H1 (cell line): ENCODE measurements at places on chromosomes 11 and 22. TPM values are rescaled to one million over a fixed set of nuclear protein-coding genes. Genes with fewer than 3 reads are reported as not detected.
A peak's percentile ranks its signal among the peaks of the same experiment; 100 is the strongest.

- no peak within 1 kb of the TSS for H3K27ac ChIP-seq
- no peaks in the 10 kb centered on the region for H3K36me3 ChIP-seq
- DNase-seq = no peak
Measured at GRCh38 chr11:61917334-61918109, at the start of gene RAB3IL1. Gene RAB3IL1 (minus strand): TSS chr11:61917566. CDS start chr11:61917367, 199 bp downstream.

DNA sequence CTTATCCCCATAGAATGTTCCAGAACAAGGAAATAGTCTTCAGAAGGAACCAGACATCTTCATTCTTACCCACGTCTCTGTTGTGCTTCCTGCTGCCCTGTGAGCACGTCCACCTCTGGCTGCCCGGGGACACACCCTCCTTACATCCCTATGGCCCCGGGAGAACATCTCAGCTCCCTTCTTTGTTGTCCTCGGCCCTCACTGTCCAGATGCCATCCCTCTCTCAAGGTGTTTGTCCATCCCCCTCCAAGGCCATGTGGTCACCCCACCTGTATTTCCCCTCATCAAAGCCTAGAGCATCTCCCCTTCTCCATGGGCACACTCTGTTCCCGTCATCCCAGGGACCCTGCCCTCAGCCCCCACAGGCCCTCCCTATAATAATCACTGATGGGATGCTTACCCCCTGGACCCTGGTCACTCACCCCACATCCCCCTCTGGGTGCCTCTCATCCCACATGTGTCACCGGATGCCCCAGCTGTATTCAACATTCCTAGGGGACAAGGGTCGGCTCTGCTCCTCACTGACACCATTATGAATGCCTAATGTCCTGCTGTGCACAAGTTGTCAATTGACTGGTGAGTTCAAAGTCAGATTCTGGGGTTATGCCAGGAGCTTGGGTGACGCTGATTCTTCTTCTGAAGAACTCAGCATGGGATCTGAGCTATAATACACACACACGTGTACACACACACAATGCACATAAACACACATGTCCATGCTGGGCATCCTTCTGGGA, 28.8 kb downstream of the IGLL5 start:
- H3K27ac ChIP-seq = no peak overlapping the region
- H3K27me3 ChIP-seq = peaks cover 25% of the 10 kb centered on the region
- H3K4me1 ChIP-seq = no peaks in the 10 kb centered on the region
- DNase-seq = no peak
- no peak overlapping the region for H3K4me3 ChIP-seq

FERMT3 gene
- 1.4 and 2.7 TPM in 2 replicates for total RNA-seq

PLCB3 gene
- 104 TPM in 2 replicates for total RNA-seq

GRCh38 chr22:25161017-25161915, 38.4 kb upstream of the CRYBB3 start:
- no peak overlapping the region for H3K4me3 ChIP-seq
- no peaks in the 10 kb centered on the region for H3K36me3 ChIP-seq
- H3K27ac ChIP-seq = no peak overlapping the region

DNA sequence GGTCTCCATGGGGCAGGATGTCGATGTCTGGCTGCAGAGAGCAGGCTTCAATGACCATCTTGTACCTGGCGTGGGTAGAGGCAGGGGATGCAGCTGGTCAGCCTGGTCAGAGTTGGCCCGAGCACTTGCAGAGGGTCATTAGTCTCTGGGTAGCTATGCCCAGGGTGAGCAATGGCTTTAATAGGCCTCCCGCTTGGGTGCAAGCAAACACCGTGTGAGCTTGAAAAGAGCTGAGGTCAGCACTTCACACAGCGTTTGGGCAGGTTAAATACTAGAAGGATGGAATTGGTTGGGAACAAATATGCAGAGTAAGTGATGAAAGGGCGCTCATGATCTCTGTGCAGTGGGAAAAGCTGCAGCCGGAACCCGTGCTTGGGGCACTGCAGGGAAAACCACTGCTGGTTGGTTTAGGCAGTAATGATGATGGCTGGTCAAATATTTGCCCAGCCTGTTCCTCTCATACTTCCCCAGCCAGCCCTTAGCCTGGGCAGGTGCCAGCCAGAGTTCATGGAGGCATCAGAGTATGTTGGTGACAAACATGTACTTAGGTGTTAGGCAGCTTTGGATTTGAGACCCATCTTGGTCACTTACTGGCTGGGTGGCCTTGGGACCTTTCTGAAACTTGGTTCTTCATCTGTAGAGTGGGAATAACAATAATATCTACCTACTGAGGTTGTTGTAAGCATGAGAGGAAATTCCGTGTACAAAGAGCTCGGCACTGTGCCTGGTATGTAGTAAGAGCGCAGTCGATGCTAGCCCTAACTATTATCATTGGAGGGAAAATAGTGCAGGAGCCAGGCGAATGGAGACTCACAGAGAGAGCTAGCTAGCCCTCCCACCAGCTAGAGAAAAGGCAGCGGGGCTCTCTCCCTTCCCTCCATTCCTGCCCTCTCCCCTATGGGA, 25.2 kb upstream of the KCNJ11 start:
- H3K4me3 ChIP-seq = no peak overlapping the region
- DNase-seq = no peak
- H3K4me1 ChIP-seq = peaks cover 3% of the 10 kb centered on the region; the same call in 1 of the 2 replicates

- H3K27ac ChIP-seq = peak within 1 kb of the TSS; percentile 98
- H3K27me3 ChIP-seq = no peaks in the 10 kb centered on the region
- H3K4me3 ChIP-seq = peak within 1 kb of the TSS; percentile 98
Measured at GRCh38 chr22:41620589-41621098, at the start of gene DESI1. Gene DESI1 (minus strand): TSS chr22:41621043. CDS start chr22:41620839, 204 bp downstream.

GDPD4 gene
- not detected in 2 replicates for total RNA-seq

HPS5 gene
- total RNA-seq = 16.7 and 18.5 TPM in 2 replicates

CYTH4 gene
- total RNA-seq = not detected in 2 replicates

P2RX6 gene
- not detected in 2 replicates for total RNA-seq

OR5AS1 gene
- not detected in 2 replicates for total RNA-seq

DNA sequence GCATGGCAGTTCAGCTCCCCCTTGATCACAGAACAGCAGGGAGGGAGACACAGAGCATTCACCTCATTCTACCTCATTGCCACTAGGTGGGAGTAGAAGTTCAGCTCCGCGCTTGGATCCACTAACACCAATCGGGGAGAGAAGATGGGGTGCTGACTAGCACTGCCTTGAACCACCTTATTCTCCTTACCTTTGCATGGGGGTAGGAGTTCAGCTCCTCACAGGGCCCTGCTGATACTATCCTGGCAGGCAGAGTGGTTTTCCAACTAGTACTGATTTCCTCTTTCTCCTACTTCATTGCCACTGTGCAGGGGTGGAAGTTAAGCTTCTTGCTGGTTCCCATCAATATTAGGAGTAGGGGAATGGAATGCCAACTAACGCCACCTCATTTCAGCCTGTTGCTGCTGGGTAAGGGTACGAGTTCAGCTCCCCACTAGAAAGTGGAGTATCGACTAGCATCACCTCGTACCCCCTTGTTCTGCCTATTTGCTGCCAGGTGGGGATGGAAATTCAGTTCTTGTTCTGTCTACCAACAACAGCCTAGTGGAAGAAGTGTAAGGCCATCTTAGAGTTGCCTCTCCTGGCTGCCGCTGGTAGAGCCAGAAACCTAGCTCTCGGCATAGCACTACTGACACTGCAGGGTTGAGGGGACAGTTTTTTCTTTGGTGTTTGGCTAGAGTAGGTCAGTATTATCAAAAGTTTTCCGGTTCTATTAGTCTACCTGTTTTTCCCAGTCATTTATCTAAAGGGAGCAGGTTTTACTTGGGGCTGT, 550.9 kb upstream of the CCDC90B start:
- no peak overlapping the region for H3K4me3 ChIP-seq
- no peaks in the 10 kb centered on the region; the same call in 1 of the 2 replicates for H3K4me1 ChIP-seq
- H3K27ac ChIP-seq = no peak overlapping the region
- no peaks in the 10 kb centered on the region for H3K36me3 ChIP-seq
